Adrenal gland (tissue), 19 donors: ENCODE measurements at places on chromosomes 2 and 18. TPM values are rescaled to one million over a fixed set of nuclear protein-coding genes. Genes with fewer than 3 reads are reported as not detected.

- DNase-seq = no peak
- H3K27ac ChIP-seq = no peak overlapping the region
- H3K36me3 ChIP-seq = no peaks in the 10 kb centered on the region
These were observed 143.2 kb upstream of the ITGA6 start for GRCh38 chr2:172284209-172284608.

GRCh38 chr2:171244970-171245782, 84.5 kb upstream of the TLK1 start:
- no peak for DNase-seq
- H3K27me3 ChIP-seq = no peaks in the 10 kb centered on the region
- no peaks in the 10 kb centered on the region for H3K36me3 ChIP-seq
- H3K4me1 ChIP-seq = no peaks in the 10 kb centered on the region
- H3K4me3 ChIP-seq = no peak overlapping the region

LINC00305 gene
- total RNA-seq = not detected

RBM43 gene
- 12.7 TPM for total RNA-seq

IL1R1 gene
- 130 TPM for total RNA-seq

NXPH2 gene
- not detected for total RNA-seq

DNA sequence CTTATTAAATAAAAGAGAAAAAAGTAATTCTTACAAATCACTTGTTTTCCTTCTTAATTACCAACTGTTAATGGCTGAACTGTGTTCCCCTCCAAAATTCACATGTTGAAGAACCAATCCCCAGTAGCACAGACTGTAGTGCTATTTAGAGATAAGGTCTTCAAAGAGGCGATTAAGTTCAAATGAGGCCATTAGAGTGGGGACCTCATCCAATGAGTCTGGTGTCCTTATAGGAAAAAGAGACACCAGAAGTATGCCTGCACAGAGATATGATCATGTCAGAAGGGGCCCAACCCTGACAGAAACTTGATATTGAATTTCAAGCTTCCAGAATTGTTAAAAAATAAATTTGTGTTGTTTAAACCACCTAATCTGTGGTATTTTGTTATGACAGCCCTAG, 89.8 kb downstream of the MEMO1 start:
- no peaks in the 10 kb centered on the region for H3K27me3 ChIP-seq
- no peaks in the 10 kb centered on the region for H3K4me1 ChIP-seq
- DNase-seq = no peak
- H3K27ac ChIP-seq = no peak overlapping the region
- H3K4me3 ChIP-seq = no peak overlapping the region

UCN gene
- total RNA-seq = 2.9 TPM

DNA sequence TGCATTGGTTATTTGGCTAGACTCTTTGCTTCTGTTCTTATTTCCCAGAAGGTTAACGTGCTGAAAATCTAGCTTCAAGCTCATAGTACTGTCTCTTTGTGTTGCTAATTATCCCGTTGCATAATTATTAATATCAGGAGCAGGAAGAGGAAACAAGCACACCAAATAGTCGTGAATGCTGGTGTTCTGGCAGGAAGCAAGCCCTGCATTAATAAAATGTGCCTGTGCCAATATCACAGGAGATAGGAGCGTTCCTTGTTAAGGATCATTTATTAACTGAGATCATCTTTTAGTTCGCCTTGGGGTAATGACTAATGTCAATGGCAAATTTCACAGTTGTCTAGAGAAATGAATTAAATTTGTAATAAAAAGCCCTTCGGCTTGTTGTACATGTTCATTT, 893.0 kb upstream of the POU3F3 start:
- H3K27me3 ChIP-seq = no peaks in the 10 kb centered on the region
- no peaks in the 10 kb centered on the region for H3K36me3 ChIP-seq
- no peaks in the 10 kb centered on the region for H3K4me1 ChIP-seq
- no peak overlapping the region for H3K4me3 ChIP-seq

DNA sequence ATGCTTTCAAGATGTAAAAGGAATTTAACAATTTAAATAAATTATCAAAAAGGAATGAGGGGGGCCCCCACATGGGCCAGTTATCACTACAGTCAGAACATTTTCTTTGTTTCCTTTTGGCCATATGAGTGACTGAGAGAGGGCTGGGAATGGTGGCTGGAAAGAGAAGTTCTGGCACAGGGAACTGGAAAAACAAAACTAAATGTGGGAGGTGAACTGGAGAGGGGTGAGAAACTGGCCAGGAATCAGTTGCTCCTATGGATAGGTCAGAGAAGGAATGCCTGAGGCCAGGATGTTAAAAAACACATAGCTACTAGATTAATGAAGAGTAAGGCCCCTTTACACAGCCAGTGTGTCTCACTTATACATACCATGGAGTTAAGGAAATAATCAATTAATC, 121.0 kb downstream of the RBMS1 start:
- H3K27me3 ChIP-seq = no peaks in the 10 kb centered on the region
- no peak overlapping the region for H3K4me3 ChIP-seq
- H3K27ac ChIP-seq = no peak overlapping the region
- H3K36me3 ChIP-seq = no peaks in the 10 kb centered on the region

RAD51AP2 gene
- not detected for total RNA-seq

- no peaks in the 10 kb centered on the region for H3K4me1 ChIP-seq
- no peak for DNase-seq
- H3K36me3 ChIP-seq = no peaks in the 10 kb centered on the region
- H3K27me3 ChIP-seq = no peaks in the 10 kb centered on the region
- H3K27ac ChIP-seq = no peak overlapping the region
- no peak overlapping the region for H3K4me3 ChIP-seq
These were observed 8.5 kb upstream of the LYPD1 start for GRCh38 chr2:132678483-132678882.

GRCh38 chr2:223416815-223417610, 185.1 kb downstream of the SCG2 start:
- no peak for DNase-seq
- no peak overlapping the region for H3K4me3 ChIP-seq
- no peaks in the 10 kb centered on the region for H3K4me1 ChIP-seq
- H3K36me3 ChIP-seq = no peaks in the 10 kb centered on the region

PER2 gene
- 4.3 TPM for total RNA-seq

- H3K27ac ChIP-seq = no peak overlapping the region
- H3K4me1 ChIP-seq = peaks cover 19% of the 10 kb centered on the region
- no peaks in the 10 kb centered on the region for H3K36me3 ChIP-seq
- no peak for DNase-seq
These were observed 110.3 kb upstream of the SH3BP4 start for GRCh38 chr2:234841321-234842015.

PROC gene
- total RNA-seq = not detected

NYAP2 gene
- under 0.01 TPM for total RNA-seq

KCNE4 gene
- 1.4 TPM for total RNA-seq

- no peaks in the 10 kb centered on the region for H3K27me3 ChIP-seq
- no peaks in the 10 kb centered on the region for H3K4me1 ChIP-seq
- DNase-seq = no peak
- H3K36me3 ChIP-seq = no peaks in the 10 kb centered on the region
- H3K27ac ChIP-seq = no peak overlapping the region
These were observed 69.9 kb upstream of the FAM136A start for GRCh38 chr2:70371753-70372152.

SPP2 gene
- total RNA-seq = not detected

GRCh38 chr2:101805152-101806088, 107.9 kb downstream of the MAP4K4 start:
- H3K27ac ChIP-seq = no peak overlapping the region
- H3K4me3 ChIP-seq = no peak overlapping the region
- peaks cover 26% of the 10 kb centered on the region for H3K4me1 ChIP-seq
